ENCODE measurements at places on chromosomes 6 and 20.

DNA sequence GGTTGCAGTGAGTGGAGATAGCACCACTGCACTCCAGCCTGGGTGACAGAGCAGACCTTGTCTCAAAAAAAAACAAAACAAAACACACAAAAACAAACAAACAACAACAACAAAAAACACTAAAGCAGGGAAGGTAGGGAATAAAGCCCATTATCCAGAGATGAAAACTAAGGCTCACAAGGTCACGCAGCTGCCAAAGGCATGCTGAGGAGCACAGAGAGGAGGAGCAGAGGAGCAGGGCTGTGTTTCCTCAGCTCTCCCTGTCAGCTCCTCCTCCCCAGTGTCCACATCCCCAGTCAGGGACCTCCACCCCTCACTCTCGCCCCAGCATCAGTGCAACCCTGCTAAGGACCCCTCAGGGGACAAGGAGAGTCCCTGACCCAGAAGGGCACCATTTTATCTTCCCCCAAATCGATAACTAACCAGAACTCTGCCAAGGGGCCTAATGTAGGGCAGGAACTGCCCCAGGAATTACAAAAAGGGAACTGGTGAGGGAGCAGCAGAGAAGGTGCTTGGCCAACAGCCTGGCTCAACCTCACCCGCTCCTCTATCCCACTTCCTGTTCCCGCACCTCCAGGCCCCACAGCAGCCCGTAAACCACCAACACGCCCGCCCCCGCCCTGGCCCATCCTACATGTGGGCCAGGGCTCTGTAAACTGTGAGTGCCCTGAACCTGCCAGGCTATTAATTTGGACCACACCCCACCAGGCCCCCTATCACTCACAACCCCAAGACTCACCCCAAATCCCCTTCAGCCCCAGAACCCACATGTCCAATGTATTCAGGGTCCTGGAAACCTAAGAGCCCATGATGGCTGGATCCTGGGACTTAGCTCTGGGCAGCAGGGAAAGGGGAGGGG, 9.0 kb downstream of the TEAD3 start:
- peak; percentile 82 for DNase-seq

- DNase-seq: no peak
Measured at GRCh38 chr6:83467620-83468036, 36.8 kb upstream of the ME1 start.

DNA sequence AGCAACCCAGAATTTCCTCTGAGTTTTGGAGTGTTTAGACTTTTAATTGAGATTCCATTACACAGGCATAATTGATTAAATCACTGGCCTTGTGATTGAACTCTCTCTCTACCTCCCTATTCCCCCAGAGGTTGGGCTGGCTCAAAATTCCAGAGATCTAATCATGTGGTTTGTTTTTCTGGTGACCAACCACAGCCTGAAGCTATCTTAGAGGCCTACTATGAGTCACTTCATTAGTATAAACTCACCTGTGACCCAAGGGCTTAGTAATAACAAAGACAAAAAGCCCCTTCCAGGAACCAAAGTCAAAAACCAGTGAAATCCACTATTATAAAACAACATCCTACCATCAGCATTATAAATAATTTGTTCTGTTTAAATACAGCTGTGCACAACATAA, 992.5 kb upstream of the CITED2 start:
- DNase-seq: peak; percentile 99

- DNase-seq: peak; percentile 14
Measured at GRCh38 chr6:1553562-1554083, 56.1 kb upstream of the FOXC1 start.

GRCh38 chr6:10993896-10994295, 50.2 kb downstream of the ELOVL2 start:
- peak; percentile 83 for DNase-seq

- peak; percentile 45 for DNase-seq
Measured at GRCh38 chr20:32559753-32560380, 25.3 kb downstream of the NOL4L start.

- DNase-seq: peak; percentile 74
Measured at GRCh38 chr20:13101706-13102105, 92.9 kb downstream of the SPTLC3 start.

- DNase-seq: no peak
Measured at GRCh38 chr6:134307870-134308269, 10.0 kb downstream of the SGK1 start.

DNA sequence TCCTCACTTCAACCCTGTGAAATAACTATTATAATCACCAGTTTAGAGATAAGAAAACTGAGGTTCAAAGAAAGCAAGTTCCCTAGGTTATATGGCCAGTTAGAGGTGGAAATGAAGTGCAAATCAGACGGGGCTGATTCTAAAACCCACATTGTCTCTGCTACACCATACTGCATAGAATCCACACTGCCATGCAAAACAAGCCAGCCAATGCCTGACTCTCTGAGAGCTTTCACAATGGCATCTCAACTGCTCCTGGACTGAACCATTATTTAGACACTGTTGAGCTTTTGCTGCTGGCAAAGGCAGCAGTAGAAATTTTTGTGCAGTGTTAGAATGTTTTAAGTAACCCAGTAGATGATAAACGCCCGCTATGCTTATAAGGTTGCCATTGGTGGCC, 195.2 kb upstream of the CNR1 start:
- DNase-seq: no peak

- DNase-seq: no peak
Measured at GRCh38 chr20:50133041-50133440, 20.1 kb upstream of the UBE2V1 start.

DNA sequence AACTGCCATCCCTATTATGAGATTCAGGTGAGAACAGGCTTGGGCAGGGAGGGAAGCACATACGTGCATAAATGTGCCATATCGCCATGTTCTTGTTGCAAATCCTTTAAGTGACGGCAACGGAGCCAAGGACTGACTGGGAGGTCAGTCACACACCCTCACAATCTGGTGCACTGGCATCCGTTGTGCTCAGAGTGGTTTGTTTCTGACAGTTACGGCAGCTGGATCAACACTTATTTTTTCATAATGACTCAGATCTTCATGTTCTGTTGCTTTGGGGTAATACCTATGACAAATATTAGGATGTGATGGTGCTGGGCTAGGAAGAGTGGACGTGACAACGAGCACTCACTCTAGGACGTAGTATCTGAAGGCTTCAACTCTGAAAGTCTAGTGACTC, 56.2 kb upstream of the PREP start:
- peak; percentile 62 for DNase-seq

GRCh38 chr6:159513074-159513720, 179.8 kb downstream of the SOD2 start:
- no peak for DNase-seq

DNA sequence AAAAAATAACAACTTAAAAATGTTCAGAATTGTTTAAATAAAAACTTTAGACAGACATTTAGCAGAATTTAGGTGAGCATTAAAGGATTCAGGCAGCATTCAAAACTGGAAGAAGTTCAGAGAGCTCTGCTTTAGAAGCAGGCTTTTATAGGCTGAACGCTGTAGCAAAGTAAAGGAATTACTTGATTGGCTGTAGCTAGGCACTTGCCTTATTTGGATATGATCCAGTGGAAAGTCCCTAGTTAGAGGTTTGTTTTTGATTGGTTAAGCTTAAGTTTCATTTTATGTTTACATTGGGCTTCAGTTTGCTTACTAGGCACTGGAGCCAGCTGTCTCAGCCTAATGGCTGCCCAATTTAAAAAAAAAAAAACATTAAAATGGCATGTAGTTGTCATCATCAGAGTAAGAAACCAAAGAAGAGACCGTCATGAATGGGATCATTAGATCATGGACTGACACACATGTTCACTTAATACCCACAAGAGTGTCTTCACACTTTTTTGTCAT, 65.1 kb downstream of the CBFA2T2 start:
- DNase-seq: peak; percentile 97

GRCh38 chr6:52024451-52025068, 62.9 kb downstream of the PKHD1 start:
- no peak for DNase-seq

DNA sequence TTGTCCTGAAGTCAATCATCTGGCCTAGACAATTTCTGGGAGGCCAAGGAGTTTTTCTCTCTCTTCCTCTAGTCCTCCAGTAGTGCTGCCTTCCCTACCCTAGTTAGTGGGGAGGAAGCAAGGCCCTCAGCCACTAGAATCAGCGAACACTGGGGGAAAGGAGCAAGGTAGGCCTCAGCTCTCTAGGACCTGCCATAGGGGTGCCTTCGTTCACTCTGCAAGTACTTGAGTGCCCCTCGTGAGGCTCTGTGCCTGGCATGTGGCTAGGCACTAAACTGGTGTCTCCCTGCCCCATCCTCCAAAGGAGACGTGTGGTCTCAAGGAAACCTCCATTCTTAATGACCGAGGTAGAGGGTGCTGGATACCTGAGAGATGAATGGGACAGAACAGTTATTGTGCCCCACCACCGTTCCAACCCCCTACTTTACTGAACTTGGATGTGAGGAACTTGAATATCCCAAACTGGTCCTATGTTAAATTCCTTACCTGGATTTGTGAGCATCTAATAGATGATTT, 1.1 kb downstream of the DEF6 start:
- DNase-seq: no peak
